ENCODE measurements at places on chromosomes 5 and 9. TPM values are rescaled to one million over a fixed set of nuclear protein-coding genes. Genes with fewer than 3 reads are reported as not detected.

Gene PRR16
- 0.99 TPM for total RNA-seq

Gene SPATA24
- total RNA-seq = 18.9 TPM

Gene ZDHHC11B
- 6.2 TPM for total RNA-seq

Gene PDZD2
- total RNA-seq = 3.9 TPM

Gene ALDH1A1
- 184 TPM for total RNA-seq

Gene SPATA31C1
- not detected for total RNA-seq

Gene SHISAL2B
- total RNA-seq = 9.9 TPM

Gene HAVCR2
- total RNA-seq = 2.3 TPM

Gene ANXA2R
- total RNA-seq = 1.3 TPM

Gene FBP2
- total RNA-seq = 3.1 TPM

Gene MAMDC2
- total RNA-seq = 4.0 TPM

Gene SARDH
- 61.0 TPM for total RNA-seq

Gene MRRF
- 13.5 TPM for total RNA-seq

All from body of pancreas (tissue), 4 donors.